Renal pelvis (tissue), 12 donors: ENCODE measurements at places on chromosomes 5 and 9.

DNA sequence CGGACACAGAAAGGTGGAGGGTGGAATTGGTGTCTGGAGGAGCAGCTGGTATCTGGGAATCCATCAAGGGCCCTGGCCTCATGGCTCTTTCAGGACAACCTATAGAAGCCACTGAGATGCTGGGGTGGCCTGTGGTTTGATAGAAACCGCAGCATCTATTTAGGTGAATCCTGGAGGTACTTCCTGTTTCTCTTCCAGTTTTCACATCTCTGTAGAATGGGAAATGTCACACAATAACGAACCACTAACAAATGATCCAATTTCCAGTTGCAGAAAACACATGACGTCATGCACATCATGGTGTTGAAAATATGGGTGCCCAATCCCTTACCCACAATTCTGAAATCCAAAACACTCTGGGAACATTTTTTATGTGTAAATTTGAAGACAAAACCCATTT lies 52.2 kb downstream of the ROPN1L start:
- DNase-seq: no peak

DNA sequence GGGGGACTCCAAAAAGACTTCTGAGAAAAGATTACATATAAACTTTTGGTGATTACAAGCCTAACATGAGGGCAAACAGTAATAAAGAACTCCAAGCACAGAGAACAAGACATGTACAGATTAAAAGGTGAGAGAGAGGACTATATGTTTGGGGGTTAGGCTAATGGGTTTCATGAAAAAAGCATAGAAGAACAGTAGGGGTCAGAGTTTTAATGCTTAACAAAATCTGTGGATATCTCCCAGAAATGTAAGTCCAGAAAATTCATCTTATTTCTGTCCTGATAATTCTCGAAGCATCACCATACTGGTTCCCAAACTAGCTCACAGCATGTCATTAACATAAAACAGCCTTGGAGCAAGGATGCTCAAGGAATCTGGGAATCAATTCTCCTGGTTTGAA lies 137.2 kb downstream of the ARRDC3 start:
- DNase-seq: no peak

GRCh38 chr5:135951807-135952206 lies 3.0 kb downstream of the LECT2 start:
- no peak for DNase-seq

GRCh38 chr5:146428658-146429057 lies 18.5 kb upstream of the TCERG1 start:
- no peak for DNase-seq

- DNase-seq: no peak
Measured at GRCh38 chr5:129511291-129511690, 51.2 kb downstream of the ADAMTS19 start.

GRCh38 chr5:95417971-95418370 lies 26.8 kb downstream of the FAM81B start:
- no peak for DNase-seq

DNA sequence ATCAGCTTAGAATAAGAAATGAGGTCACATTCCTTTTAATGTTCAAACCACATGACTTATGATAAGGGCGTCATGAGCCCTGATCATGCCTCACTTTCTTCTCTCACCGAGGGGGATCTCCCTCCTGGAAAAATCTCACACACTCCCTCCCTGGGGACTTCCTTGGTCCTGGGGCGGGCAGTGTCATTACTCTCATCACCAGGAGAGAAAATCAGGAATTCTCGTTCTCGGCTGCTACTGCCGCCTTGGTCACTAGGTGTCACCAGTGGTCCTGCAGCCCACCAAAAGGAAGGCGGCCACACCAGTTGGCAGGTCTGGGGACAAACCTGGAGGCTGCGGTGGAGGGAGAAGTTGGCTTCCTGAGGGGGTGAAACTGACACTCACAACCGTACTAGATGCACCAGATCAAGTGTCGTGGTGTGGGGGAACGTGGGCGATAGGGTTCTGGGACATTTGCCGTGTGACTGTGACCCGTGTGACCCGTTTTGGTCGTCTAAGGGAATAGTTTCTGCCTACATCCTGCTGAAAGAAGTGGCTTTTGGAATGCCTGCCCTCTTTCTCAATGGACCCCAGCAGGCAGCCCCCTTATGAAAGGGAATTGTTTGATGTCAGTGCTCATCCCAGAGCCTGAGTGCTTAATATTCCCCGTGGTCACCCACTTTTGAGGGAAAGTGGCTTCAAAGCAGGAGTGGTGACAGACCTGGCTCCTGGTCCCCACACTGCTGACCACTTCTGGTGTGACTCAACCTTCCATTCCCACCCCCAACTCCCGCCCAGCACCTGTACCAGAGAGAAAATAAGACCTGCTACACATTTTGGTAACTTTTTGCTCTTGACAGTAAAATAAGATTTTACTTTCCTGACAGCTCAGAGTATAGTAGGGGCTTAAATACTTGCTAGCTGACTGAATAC lies 63.2 kb downstream of the ACER2 start:
- DNase-seq: no peak

DNA sequence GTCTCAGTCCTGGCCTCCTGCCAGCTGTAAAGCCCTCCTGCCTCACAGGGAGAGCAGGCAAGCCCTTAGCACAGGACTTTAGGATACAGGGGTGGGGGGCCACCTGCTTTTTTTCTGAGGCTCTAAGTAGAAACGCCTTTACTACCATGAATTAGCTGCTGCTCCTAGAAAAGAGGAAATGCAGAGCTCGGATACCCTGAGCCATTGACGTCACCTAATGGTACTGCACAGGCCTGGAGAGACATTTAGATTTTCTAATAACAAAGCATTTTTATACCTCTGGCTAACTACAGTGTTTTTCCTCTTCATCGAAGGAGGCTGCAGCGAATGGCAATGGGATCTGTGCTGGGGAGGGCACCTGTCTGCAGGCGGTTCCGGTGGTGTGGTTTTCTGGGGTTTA lies 137.0 kb downstream of the WDR41 start:
- no peak for DNase-seq

DNA sequence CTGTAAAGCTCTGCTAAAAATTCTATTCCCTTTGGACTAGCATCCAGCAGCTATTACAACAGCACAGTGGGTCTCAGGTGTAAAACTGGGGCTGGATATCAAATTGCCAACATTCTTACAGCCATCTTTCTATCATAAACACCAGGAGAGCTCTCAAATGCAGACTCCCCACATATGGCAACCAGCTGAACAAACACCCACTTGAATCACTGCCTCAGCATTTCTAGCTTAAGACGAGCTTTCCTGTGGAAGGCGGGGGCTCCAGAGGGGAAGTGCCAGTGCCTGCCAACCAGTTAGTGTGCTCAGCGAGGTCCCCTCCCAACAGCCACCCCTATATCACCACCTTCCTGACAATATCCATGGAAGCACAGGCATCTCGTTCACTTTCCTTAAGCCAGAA lies 62.2 kb downstream of the IPPK start:
- DNase-seq: peak; percentile 36

- peak; percentile 78 for DNase-seq
Measured at GRCh38 chr9:86983620-86984259, 36.4 kb upstream of the GAS1 start.

- DNase-seq: no peak
Measured at GRCh38 chr5:143501310-143502044, 98.0 kb upstream of the NR3C1 start.

GRCh38 chr9:103399535-103399934 lies 404.4 kb downstream of the CYLC2 start:
- DNase-seq: no peak

DNA sequence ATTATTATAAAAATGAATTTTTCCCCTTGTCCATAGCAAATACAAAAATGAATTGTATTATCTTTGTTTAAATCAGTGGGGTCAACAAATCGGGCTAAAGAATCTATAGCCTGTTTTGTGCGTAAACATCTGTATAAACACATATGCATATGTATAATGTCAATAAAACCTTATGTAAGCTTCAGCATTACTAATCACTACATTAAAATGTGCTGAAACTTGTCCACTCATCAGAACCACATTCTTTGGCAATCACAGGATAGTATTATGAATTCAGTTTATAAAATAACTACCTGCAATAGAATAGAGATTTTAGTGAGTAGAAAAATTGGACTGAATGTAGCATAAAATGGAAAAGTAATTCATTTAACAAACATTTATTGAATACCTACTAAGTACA lies 30.6 kb downstream of the RGMB start:
- DNase-seq: no peak

DNA sequence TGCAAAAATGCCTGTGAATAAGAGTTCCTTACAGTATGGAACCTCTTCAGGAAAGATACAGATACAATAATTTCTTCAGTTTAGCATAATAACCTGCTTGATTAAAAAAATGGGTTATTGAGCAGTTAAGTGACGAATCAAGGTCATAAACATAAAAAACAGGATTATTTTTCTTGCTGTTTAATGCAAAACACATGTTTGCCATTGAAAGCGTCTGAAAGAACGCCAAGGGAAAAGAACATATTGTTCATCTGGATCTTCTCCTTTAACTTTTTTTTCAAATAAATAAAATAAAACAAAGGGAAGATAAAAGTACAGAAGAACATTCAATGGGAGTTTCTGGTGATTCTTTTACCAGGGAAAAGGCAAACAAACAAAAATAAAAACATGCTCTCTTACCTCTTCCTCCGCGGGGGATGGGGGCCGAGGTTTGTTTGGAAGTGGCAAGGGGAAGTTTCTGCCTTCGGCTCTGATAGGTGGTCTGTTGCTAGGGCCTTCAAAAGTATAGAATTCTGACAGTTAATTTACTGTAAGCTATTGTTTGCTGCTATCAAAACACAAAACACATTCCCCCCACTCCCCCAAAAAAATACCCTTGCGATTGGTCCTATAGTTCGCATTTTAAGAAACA lies 20.1 kb downstream of the C5orf58 start:
- DNase-seq: no peak

DNA sequence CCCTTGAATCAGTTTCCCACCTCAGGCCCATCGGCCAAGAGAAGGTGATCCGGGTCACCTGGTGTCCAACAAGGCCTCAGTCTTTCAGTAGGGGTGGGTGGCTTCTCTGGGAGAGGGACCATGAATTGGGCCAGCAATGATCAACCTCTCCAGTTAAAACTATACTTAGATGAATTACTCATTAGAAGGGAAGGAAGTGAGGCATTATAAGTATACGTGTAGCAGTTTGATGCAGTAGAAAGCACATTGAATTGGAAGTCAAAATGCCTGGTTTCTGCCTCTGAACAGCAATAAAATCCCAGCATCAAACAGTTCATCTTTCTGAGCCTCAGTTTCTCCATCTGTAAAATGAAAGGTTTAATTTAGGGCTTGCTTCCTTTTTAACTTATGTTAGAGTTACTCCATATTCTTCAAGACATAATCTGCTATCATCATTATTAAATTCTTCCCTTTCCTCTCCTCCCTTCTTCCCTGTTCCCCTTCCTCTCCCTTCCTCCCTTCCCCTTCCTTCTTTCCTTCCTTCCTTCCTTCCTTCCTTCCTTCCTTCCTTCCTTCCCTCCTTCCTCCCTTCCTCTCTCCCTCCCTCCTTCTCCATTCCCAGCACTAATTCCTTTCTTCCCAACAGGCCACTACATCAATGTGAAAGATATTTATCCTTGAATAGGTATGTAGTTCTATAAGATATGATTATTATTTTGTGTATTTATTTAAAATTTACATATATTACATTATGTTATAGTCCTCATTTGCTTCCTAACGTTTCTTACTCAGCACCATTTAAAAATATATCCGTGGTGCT lies 18.6 kb upstream of the TMEM174 start:
- DNase-seq: no peak

- DNase-seq: peak; percentile 63
Measured at GRCh38 chr5:95846554-95847260, 24.2 kb upstream of the GLRX start.

GRCh38 chr5:32583582-32584232 lies 1.6 kb upstream of the SUB1 start:
- DNase-seq: no peak

DNA sequence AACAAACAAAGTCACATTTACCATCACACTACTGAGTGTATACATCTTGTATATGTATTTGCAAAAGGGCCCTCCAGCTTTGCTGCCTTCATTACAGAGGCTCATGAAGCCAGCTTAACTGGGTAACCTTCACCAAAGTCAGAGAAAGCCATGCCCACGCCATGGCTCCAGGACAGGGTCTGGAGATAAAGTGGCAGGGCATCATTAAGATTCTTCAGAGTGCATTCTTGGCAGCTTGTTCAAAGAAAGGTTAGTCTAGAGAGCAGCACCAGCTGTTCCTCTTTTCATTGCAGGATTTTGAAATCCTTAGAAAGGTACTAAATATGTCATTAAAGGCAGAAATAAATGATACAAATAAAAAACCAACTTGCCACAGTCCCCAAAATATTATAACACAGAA lies 333.2 kb downstream of the NDUFS4 start:
- no peak for DNase-seq

DNA sequence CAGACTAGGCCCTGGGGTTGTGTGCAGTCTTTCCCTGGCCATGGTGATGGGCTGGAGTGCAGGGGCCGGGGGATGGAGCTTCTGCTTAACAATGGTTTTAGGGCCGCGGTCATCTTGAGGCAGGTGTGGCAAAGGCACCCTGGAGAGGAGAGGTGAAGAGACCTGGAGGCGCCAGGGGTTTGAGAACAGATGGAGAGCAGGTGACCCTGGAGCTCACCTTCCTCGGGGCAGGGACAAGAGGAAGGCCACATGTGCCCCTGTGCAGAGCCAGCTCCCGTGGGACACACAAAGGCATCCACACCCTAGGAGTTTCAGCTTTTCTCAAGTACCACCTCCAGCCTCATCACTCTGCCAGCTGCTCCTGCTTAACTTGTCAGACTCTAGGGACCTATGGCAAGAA lies 46.4 kb upstream of the SH3GL2 start:
- DNase-seq: no peak

DNA sequence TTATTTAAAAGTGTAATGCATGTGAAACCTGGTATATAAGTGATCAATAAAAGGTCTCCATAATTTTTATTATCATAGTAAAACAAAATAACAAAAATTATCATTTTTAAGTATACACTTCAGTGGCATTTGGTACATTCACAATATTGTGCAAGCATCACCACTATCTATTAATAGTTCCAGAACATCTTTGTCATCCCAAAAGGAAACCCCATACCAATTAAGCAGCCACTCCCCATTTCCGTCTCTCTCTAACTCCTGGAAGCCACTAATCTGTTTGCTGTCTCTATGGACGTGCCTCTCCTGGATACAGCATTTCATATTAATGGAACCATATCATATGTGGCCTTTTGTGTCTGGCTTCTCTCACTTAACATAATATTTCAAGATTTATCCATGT lies 7.6 kb downstream of the OLFML2A start:
- DNase-seq: no peak

DNA sequence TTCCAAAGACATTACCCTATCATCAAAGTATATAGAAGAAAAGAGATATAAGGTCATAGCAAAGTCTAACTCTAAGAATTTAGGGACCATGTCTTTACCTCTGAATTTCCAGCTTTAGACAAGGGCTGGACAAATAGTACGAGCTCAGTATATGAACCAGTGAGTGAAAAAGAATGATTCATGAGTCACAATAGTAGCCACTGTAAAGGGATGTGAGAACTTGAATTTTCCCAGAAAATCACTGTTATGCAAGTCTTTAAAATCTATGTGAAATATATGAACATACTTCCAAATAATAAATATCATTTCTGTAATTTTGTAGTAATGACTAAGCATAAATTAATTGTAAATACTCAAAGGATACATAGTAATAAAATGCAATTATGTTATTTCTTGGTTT lies 305.9 kb upstream of the PRR16 start:
- no peak for DNase-seq

- no peak for DNase-seq
Measured at GRCh38 chr9:129608561-129609481, 12.1 kb downstream of the C9orf50 start.

GRCh38 chr9:117344892-117345660 lies 69.8 kb downstream of the ASTN2 start:
- DNase-seq: no peak

- no peak for DNase-seq
Measured at GRCh38 chr5:135986891-135987401, 32.2 kb upstream of the LECT2 start.

- DNase-seq: no peak
Measured at GRCh38 chr5:30239331-30240022, 954.0 kb upstream of the CDH6 start.
